ENCODE measurements at places on chromosomes 5 and 9.

DNA sequence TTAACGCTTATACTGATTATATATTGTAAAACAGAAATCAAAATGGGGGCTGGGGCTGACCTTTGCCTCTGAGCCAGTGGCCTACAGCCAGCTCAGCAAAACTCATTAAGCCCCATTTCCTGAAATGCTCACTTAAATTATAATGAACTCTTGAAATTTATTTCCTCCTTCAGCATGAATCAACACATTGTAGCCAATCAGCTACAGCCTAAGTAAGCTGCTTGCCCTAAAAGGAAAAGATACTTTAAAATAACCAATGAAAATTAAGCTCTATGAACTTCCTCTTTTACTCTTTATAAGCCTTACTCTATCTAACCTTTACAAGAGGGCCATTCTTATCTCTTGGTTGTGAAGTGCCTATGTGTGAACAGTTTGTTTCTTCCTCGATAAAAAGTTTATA is 33.5 kb upstream of the SUB1 start:
- no peak for DNase-seq

DNA sequence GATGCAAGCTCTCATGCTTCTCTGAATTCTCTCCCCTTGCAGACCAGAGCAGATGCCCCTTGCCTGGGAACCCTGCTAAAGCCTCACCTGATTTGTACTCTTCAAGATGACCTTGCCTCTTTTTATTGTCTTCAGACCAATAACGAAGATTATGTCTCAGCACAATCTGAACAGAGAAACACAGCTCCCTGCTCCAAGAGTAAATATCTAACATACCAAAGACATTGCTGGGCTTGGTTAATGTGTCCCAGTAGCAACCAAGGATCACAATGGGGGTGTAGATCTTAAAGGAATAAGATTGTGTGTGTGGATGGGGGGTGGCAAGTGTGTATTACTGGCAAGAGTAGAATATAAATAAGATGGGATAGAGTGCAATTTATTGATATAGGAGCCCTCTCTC is 67.6 kb upstream of the LHFPL2 start:
- no peak for DNase-seq

- no peak for DNase-seq
Observed at GRCh38 chr9:77469515-77470231, 178.4 kb downstream of the GNA14 start.

DNA sequence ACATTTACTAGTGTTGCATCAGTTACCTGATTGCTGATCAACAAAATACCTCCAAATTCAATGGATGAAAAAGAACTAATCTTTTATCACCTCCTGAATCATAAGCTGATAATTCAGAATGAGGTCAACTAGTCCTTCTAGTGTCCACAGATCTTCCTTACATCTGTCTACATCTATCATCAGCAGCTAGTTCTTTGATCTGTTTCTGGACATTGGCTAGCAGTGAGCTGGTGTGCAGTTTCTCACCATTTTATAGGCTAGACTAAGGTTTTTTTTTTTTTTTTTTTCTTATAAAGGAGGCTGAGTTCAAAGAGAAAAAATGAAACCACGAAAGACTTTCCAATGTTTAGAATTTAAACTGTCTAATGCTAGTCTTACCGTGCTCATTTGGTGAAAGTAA is 534.3 kb upstream of the ST8SIA4 start:
- no peak for DNase-seq

DNA sequence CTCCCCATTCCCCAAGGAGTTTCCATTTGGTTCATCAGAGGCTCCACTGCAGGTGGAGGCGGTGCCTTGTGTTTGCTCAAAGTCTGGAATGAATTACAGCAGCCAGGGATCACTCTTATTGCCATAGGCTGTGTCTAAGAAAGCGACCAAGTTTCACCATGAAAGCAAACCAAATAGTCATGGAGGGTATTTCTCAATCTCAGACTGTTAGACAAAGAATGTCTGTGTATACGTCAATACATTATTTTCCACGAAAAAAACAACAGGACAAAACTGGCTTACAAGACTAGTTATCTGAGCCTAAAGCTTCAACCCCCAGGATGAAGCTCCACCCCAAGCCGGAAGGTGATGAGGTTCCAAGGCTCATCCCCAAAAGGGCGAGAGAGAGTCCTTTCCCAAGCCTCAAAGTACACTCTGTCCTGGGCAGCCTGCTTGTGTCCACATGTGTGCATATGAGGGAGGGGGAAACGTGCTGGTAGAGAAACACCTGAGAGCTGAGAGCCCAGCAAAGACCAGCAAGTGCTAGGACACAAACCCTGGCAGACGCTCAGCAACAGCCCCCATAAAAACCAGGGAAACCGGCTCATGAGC is 4.3 kb downstream of the B4GALT1 start:
- DNase-seq = no peak

- no peak for DNase-seq
Observed at GRCh38 chr9:138069731-138070456, 192.3 kb downstream of the CACNA1B start.

DNA sequence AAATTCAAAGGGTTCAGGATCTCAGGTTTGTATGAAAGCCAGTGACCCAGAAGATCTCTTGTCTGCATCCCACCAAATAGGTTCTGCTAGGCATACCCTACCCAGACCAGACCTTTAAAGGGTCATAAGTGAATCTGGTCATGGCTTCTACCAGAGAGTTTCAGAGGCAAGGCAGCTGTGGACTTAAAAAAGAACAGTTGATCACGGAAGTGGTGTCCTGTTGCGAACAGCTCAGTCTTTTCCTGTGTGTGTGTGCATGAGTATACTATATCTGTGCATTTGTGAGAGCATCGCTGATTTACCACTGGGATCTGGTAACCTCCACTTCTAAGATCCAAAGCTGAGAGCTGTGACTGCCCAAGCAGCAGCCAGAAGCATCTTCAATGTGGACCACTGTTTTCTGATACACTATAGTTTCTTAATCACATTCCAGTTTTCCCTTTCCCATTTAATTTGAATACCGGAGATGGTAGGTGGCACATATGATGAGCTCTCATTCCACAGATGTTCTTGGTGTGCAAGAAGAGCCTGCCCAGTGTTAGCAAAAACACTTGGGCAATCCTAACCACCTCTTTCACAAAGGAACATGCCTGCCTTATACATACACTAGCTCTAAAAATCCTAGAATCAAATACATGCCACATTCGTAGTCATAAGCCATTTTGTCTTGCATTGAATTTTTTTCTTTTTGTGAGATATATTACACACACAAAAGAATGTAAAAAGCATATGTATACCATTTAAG is 36.2 kb upstream of the OR2S2 start:
- DNase-seq = no peak

DNA sequence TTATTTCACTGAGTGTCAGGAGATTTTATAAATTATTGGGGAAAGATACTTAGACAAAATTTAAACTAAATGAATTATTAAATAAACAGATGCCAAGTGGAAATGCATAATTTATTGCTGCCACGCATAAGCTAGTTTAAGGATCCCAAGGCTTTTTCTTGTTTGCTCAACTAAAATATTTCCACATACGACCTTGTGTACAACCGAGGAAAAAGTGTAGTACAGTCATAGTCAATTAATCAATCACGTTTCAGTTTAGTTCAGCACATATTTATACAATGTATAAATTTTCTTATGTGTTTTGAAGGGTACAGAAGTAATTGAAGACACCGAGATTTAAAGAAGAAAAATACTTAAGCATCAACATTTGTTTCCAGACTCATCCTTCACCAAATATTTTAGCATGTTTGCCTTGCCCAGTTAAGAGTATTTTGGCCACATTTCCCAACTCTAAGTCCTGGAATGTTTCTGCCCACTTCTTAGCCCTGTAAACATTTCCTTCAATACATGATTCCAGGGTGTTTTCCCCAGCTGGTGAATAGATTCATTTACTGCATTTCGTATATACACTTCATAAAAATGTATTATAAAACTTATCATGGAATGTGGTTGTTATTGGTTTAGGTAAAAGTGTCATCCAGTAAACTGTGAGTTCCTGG is 652.9 kb downstream of the ELAVL2 start:
- DNase-seq = no peak

DNA sequence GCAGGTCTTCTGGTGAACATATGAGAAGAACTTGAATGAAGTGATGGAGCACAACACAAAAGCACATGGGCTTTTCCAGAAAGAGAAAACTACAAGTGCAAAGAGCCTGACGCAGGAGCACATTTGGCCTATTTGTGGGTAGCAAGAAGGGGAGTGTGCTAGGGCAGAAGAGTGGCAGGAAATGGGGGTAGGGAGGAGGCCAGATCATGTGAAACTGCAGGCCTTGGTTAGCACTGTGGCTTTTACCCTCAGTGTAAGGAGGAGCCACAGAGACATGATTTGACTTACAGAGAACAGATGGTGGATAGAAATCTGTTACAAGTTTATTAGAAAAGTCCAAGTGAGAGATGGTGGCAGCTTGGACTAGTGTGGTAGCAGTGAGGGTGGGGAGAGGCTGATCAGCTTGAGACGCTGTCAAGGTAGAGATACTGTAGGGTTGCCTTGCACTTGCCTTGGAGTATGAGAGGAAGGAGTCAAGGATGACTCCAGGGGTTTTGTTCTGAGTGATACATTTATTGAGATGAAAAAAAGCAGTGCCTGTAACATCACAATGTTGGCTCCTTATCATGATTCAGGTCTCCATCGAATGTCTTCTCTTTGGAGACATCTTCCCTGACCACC is 126.7 kb downstream of the PPP2R2B start:
- DNase-seq = no peak

- no peak for DNase-seq
Observed at GRCh38 chr5:5794118-5794560, 371.7 kb downstream of the ICE1 start.

DNA sequence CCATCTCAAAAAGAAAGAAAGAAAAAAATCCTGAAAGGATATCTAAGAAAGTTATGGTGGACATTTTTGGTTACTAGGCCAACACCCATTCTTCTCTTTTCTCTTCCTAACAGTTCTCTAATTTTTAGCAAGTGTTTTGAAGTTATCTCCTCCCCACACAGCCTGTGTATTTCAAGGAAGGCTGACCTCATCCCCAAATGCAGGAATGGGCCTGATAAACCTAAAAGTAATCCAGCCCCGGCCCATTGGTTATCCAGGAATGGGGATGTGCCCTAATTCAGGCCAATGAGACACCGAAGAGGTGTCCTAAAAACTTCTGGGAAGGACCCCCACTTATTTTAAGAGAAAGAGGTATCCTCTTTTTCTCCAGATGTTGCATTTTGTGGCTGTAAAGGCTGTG is 46.6 kb downstream of the F2R start:
- no peak for DNase-seq

DNA sequence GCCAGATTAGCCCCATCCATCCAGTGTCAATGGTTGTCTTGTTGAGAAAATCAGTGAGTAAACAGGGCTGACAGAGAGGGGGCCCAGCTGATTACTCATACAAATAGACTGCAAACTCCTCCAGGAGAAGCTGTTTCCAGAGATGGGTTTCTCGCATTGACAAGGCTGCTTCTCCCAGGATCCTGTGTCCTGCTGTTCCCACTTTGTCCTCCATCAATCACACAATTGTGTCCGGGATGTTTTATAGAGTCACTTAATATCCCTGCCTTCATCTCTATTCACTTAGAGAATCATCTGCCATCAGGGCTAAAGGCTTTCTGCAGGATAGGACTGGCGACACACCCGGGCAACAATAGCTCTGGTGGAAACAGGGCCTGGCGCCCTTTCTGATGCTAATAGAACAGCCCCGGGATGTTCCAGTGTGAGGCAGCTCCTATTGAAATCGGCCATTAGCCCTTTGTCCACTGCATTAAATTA is 71.7 kb upstream of the TBCA start:
- no peak for DNase-seq

DNA sequence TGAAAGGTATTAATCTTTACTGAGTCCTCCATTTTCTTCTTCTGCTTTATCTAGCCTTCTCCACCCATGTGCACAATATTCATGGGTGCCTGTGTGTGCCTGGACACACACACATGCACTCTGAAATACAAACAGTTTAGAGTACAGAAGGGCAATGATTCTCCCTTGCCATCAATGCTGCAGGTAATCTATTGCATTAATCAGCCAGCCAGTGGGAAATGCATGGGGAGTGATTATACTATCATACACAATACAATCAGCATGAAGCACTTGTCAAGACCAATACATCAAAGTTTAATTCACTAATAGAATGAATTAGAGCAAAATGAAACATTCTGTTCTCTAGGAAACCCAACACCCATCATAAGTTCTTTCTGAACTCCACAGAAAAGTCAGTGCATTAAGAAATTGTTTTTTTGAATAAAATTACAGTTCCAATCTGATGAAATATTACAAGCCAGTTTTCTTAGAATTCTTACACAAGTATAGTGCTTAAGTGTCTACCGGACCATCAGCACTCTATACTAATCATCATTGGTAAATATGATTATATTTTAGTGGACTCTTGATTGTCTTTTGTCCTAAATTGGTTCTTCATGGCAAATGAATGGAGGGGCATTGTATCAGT is 172.2 kb downstream of the ZSWIM6 start:
- no peak for DNase-seq

DNA sequence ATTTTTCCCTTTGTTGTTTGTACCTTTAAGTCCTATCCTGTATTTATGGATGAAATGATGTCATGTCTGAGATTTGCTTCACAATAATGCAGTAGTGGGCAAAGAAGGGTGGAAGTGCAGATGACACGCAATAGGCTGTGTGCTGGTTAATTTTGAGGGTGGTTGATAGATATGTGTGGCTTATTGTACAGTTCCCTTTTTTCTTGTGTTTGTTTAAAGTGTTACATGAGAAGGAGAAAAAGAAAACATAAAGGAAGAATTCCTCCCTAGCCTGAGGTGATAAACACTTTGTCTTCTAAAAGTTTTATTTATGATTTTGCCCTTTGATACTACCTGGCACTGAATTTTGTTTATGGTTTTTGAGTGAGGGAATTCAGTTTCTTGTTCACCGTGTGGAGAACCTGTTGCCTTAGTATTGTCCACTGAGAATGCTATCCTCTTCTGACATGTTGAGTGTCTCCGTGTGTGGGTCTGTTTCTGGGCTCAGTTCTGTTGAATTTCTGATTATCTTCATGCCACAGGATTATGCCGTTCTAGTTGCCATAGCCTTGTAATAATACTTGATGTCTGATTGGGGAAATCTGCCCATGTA is 52.3 kb upstream of the FAM120AOS start:
- DNase-seq = no peak

- DNase-seq = no peak
Observed at GRCh38 chr5:136028090-136028489, 698 bp upstream of the TGFBI start.

GRCh38 chr5:14316471-14316870 is 173.3 kb downstream of the TRIO start:
- no peak for DNase-seq

- DNase-seq = no peak
Observed at GRCh38 chr9:27967210-27967609, 393.9 kb upstream of the C9orf72 start.

DNA sequence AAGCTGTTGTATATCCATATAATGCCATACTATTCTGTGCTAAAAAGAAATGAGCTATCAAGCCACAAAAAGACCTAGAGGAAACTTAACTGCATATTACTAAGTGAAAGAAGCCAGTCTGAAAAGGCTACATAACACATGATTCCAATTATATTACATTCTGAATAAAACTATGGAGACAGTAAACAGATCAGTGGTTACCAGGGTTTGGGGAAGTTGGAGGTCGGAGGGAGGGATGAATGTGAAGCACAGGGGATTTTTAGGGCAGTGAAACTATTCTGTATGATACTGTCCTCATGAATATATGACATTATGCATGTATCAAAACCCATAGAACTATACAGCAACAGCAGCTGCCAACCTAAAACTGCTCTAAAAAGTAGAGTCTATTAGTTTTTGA is 5.6 kb upstream of the RFK start:
- no peak for DNase-seq

Measured in HT1080 (cell line).